ENCODE measurements at places on chromosomes 3 and 15. TPM values are rescaled to one million over a fixed set of nuclear protein-coding genes. Genes with fewer than 3 reads are reported as not detected.

The LACTB gene
- total RNA-seq = 36.1 TPM

DNA sequence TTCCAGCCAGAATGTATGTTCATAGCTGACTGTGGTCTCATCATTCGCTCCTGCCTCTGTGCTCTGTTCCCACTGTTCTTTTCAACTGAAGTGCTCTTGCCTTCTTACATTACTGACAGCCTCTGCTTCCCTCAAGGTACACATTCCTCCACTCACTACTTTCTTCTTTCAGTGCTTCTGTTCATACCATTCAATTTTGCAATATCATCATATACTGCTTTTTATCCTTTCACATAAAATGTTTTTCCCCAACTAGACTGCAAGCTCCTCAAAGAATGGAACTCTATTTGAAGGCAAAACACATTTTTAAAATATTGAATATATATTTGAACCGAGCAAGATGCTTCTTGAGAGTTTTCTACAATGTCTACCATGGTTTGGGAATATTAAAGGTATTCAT, 291.1 kb downstream of the CTNNB1 start:
- DNase-seq = no peak

DNA sequence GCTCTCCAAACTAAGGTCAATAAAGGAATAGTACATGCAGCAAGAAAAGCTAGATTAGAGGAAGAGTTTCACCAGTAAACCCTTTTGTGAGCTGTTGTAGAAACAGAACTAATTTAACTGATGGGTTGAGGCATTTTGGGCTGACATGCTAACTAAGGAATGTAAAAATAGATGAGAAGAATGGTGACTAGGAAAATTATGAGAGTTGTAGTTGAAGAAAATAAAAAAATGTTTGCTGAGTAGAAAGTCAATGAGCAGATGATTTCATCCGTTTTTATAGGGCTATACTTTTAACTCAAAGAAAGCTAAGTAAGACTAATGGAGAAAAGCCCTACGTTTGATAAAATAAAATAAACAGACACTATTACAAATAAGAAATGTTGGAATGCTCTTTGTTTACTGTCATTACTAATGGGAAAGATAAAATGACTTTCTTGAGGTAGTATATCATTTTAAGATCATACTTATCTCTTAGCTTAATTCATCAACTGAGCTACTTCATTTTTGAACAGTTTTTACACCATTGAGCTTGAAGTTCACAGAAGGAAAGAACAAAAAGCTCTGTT, 209.4 kb upstream of the DPH6 start:
- no peak for DNase-seq

The NANOGP8 gene
- not detected for total RNA-seq

DNA sequence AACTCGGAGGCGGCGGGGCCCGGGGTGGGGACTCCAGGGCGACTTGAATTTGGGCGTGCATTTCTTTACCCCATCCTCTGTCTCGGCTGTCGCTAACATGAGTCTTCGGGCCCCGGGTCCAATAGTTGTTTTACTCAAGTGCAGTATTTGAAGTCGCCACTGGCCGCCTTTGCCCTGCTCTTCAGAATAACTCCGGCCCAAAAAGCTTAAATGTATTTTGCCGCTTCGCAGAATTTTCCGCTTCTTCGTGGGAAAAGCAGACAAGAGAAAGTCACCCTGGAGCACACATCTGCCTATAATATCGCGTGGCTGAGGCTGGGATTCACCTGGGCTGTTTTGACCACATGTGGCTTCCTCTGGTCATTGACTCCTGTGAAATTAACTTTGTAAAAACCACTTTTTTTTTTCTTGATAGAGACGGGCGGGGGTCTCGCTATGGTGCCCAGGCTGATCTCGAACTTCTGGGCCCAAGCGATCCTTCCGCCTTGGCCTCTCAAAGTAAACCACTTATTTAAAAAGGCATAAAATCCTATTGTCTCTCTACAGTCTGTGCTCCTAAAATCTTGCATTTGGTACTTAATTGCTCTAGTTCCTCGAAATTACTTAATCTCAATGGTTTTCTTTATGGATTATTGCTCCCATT, 676 bp downstream of the CNOT10 start:
- peak; percentile 22 for DNase-seq

The PATL2 gene
- 0.72 TPM for total RNA-seq

- DNase-seq = no peak
Observed at GRCh38 chr3:128301186-128302023, 148.1 kb downstream of the EEFSEC start.

DNA sequence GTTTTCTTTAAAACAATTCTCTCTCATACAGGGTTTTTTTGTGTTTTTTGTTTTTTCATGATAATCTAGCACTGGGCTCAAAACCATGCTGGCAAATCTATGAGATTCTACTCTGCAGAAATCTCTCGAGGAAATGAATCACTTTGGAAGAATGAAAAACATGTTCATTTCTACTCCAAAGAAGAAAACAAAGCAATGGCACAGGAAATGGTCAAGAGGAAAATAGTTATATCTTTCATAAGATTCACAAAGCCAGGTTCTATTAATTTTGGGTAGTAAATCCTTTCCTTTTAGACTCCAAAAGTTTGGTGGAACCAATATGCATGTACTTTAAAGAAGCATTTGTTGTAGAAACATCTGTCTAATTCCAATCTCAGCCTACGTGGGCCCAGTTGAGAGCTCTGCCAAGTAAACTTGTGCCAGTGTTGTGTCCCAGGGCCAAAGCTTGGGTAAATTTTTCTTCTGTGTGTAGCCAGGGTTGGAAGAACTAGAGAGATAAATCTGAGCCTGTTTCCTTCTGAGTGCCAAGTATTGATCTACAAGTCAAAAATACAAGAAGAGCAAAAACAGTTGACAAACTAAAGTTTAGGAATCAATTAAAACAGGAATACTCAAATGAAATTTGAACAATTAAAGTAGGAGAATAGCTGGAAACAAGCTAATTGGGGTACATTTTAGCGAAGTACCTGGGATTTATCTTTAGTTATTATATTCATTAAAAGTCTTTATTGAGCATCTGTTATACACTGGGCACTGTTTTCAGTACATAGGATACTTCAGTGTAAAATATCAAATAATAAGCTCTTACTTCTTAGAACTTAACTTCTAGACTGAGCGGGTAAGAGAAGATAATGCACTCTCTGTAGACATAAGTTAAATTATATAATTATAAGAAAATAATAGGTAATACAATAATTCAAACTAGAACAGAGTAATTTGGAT, 657.5 kb upstream of the NECTIN3 start:
- peak; percentile 91 for DNase-seq

DNA sequence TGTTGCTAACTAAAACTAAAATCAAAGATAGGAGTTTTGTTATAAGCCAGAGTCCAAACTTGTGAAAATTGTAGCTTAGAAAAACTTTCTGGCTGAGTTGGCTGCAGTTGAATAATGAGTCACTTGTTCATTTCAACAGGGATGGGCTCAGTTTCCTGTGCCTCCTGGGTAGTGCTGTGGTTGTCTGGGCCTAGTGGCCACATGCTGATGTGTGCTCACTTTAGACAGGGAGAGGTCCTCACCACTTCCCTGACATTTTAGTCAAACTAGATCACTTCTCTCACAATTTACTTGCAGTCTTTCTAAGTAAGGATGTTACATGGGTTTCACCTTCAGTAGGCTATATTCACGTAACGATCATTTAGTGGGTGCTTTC, 6.3 kb upstream of the UBE2Q2 start:
- peak; percentile 83 for DNase-seq

The GREM1 gene
- total RNA-seq = 181 TPM

DNA sequence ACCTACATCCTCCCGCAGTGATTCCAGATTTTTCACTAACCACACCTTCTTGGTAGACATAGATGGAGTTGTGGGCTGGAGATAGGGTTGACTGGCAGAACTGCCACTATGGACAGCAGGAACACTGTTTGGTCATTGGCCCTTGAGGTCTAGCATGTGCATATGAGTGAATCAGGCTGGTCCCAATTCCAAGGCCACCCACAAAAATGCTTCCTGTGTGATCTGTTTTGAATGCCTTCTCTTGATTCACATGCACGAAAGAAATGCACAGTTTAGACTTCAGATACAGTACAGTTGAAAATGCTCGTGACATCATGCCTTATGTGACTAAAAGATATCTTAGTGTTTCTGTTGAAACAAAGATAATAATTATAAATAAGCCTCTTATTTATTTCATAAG, 285.8 kb upstream of the SEMA6D start:
- DNase-seq = peak; percentile 80

The GAP43 gene
- 3.4 TPM for total RNA-seq

The SERPINI2 gene
- not detected for total RNA-seq

The UROC1 gene
- total RNA-seq = not detected

- no peak for DNase-seq
Observed at GRCh38 chr3:173744895-173745294, 347.4 kb downstream of the NLGN1 start.

GRCh38 chr3:189312866-189313265, 141.1 kb downstream of the TPRG1 start:
- DNase-seq = no peak

- DNase-seq = no peak
Observed at GRCh38 chr3:135128818-135129217, 333.8 kb downstream of the EPHB1 start.
